ENCODE measurements at places on chromosomes 4 and X.

- no peak for DNase-seq
Observed at GRCh38 chr4:113657586-113658233, 103.8 kb downstream of the CAMK2D start.

DNA sequence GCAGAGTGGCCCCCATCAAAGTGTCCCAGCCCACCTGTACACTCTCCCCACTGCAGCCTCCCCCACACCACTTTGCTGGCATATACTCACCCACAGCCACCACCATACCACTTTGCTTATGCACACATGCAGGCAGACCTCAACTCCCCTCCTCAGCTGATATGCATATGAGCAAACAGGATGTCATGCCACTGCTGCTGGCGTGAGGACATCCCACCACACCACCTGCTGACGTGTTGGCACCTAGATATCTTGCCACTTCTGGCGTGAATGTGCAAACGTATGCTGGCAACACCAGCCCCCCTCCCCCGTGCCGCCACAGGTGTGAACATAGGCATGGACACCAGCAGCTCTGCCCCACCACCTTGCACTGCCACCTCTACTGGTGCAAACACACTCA lies 22.4 kb upstream of the MAGEA8 start:
- no peak for DNase-seq

DNA sequence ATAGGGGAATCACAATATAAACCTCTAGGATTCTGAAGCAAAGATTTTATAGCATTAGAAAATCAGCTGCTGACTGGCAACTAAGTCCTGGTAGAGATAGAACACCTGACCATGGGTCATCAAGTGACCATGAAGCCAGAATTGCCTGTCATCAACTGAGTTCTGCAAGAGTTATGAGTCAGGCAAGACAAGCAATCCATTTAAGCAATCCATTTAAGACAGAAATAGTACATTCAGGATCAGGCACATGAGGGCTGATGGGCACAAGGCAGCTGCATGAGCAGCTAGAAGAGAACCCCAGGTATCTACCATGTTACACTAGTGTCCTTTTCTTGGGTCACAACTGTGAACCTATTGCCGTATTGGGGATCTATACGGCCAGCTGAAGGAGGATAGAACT lies 98.9 kb downstream of the SPRY1 start:
- no peak for DNase-seq

DNA sequence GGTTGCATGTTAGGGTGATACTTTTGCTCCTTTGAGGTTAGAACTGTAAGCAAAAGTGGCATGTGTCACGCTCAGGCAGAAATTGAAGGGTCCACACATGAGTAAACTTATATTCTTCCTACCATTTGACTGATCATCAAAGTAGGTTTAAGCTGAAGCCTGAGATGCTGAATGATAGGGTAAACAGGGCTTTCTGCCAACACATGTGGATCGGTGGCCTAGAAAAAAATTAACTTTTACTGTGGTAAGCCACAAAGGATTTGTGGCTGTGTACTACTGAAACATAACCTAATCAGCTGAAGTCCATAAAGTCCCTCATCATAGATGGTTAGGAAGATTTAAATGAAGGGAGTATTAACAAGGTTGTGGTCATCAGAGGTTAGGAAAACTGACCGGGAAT lies 1070.1 kb downstream of the STPG2 start:
- DNase-seq = no peak

GRCh38 chrX:144730471-144730870 lies 516.8 kb upstream of the SPANXN1 start:
- DNase-seq = no peak

GRCh38 chr4:173165706-173166105 lies 2.9 kb upstream of the GALNT7 start:
- DNase-seq = no peak

- DNase-seq = no peak
Observed at GRCh38 chrX:65642914-65643491, 24.5 kb upstream of the MSN start.

DNA sequence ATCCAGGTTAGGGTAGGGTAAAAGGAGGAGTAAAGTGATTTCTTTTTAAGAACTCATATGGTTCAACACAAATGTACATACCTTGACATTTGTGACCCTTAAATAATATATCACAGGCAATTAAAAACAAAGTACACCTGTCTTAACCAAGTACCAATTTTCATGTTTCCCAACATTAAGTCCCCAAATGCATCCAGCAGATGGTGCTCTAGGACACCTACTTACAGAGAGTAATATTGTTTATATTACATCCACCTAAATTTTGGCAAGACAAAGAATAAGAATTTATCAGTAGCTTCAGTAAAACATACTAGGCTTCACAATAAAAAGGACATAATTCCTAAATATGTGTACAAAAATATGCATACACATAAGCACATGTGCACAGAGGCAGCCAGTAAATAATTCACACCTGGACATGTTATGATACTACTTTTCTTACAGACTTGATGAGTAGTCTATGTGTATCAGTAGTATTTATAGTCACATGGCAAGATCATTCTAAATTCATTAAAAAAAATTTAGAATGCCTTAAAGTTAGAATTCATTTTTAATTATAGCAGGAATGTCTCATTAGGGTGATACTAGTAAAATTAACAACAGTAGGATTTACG lies 219.7 kb downstream of the DCLK2 start:
- peak; percentile 37 for DNase-seq

- DNase-seq = no peak
Observed at GRCh38 chrX:48719958-48720357, 23.4 kb downstream of the SUV39H1 start.

GRCh38 chr4:89263265-89263664 lies 44.3 kb downstream of the GPRIN3 start:
- no peak for DNase-seq

GRCh38 chr4:122997463-122998101 lies 75.2 kb upstream of the NUDT6 start:
- DNase-seq = no peak
